ENCODE measurements at places on chromosomes 1 and 21.

GRCh38 chr1:20224546-20224945 is 38.2 kb upstream of the PLA2G2C start:
- no peak for DNase-seq

DNA sequence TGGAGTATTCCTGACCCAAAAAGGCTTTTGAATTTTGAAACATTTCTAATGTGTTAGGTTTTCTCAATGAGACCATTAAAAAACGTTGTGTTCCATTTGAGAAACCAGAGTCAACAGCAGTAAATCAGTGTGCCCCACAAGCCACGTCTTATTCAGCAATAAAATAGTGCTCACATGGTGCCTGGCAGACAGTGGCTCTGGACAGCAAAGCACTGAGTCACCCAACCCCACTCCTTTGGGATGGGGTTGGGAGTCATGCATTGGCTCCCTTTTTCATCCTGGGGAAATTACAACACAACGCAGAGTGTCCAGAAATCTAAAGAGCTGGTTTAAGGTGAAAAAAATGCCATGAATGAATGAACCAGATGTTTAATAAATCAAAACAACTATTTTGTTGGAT is 46.5 kb downstream of the KCNJ15 start:
- DNase-seq, result no peak

DNA sequence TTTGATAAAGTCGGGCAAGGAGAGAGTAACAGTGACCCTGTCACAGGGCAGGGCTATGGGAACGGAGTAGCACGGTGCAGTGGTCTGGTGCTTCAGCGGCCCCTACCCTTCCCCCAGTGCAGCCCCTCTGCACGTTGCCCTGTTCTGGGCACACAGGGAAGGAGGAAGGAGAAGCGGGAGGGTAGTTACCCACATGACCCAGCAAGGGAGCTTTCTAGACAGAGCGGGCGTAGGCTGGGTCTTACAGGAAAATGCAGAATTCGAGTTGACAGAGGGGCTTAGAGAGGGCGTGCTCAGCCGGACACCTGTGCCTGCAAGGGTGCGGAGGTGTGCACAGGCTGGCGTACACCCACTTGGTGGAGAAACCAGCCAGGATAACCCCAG is 341.2 kb downstream of the NPHP4 start:
- DNase-seq, result no peak

GRCh38 chr1:156795787-156796186 is 20.9 kb downstream of the SH2D2A start:
- DNase-seq, result no peak

DNA sequence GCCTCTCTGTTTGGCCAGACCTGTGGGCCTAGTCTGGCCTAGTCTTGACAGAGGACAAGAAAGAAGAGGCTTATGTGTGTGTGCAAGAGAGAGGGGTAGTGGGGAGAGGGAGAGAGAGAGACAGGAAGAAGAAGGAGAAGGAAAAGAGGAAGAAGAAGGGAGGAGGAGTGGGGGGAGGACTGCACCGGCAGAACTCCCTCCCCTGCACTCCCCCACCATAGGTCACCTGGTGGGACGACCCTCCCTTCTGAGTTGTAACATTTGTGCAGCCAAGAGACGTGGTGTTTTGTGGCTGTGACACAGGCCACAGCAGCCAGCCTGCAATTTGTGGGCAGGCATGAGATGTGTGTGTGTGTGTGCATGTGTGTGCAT is 4.3 kb downstream of the INAVA start:
- no peak for DNase-seq

DNA sequence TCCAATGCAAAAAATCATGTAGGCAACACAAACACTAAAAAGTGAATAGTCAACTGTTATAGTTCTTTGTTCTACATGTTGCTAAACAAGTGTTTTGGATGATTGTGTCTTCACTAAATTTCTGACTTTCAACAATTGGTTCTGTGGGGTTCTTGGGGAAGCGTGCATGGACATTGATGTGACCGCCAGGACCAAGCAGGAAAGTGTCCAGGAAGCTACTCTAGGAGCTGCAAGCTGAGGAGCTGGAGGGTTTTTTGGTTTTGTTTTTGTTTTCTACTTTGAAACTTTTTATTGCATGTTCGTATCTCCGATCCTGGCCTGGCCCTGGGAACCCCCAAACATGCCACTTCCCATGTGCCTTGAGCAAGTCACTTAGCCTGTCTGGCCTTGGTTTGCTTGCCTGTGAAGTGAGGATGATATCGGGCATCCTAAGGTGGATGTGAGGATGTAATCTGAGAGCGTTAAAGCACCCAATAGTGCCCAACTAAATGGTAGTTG is 8.0 kb downstream of the TMPRSS3 start:
- no peak for DNase-seq

- peak; percentile 21 for DNase-seq
Observed at GRCh38 chr1:36913484-36914060, 120.7 kb downstream of the GRIK3 start.

GRCh38 chr1:210907251-210907805 is 226.6 kb downstream of the KCNH1 start:
- no peak for DNase-seq

- no peak for DNase-seq
Observed at GRCh38 chr1:236030534-236030933, 34.4 kb downstream of the NID1 start.

- no peak for DNase-seq
Observed at GRCh38 chr21:23963454-23963853, 1643.8 kb downstream of the MRPL39 start.

GRCh38 chr1:181105134-181106021 is 16.9 kb downstream of the IER5 start:
- peak; percentile 91 for DNase-seq

- no peak for DNase-seq
Observed at GRCh38 chr1:186628910-186629309, 51.3 kb downstream of the PTGS2 start.

DNA sequence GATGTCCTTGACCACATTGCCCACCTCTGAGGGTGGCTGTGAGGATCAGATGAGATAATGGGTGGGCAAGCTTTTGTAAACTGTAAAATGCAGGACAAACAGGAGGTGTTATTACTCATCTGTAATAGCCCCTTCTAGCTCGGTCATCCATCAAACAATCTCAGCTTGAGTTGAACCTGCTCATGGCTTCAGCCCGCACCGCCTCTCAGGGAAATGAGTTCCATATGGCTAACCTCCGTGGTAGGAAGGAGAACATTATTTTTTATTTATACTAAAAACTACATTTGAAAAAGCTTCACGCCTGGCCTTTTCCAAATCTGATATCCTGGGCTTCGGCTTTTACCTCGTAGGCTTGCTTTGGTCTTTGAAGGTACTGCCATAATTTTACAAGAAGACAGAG is 116.2 kb upstream of the USP24 start:
- no peak for DNase-seq

DNA sequence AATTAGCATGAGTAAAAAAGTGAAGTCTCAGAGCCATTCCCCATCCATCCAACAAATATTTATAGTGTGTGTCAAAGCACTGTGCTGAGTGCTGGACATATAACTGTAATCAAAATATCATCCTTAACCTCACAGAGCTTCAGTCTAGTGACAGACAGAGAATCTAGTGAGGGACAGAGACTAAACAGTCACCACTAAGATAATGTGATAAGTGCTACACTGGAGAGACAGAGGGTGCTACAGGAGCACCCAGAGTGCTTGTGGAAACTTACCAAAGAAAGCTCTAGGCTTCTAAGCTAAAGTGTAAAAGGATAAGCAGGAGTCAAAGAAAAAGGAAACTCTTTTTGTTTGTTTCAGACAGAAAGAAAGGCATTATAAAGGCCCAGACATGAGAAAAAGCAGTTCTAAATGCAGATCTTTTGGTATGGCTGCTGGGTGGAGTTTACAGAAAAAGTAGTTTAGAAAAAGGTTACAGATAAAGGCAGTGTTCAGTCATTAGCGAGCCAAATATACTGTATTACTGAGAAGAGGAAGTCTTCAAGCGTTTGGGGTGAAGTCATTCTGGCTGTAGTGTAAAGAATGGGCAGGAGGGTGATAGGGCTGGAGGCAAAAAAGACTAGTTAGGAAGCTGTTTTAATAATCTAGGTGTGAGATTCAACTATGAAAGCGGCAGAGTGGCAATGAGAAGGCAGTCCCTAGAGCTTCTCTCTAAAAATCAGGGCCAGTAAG is 83.8 kb downstream of the SCMH1 start:
- no peak for DNase-seq

- DNase-seq, result no peak
Observed at GRCh38 chr1:192709544-192709943, 73.6 kb downstream of the RGS13 start.

DNA sequence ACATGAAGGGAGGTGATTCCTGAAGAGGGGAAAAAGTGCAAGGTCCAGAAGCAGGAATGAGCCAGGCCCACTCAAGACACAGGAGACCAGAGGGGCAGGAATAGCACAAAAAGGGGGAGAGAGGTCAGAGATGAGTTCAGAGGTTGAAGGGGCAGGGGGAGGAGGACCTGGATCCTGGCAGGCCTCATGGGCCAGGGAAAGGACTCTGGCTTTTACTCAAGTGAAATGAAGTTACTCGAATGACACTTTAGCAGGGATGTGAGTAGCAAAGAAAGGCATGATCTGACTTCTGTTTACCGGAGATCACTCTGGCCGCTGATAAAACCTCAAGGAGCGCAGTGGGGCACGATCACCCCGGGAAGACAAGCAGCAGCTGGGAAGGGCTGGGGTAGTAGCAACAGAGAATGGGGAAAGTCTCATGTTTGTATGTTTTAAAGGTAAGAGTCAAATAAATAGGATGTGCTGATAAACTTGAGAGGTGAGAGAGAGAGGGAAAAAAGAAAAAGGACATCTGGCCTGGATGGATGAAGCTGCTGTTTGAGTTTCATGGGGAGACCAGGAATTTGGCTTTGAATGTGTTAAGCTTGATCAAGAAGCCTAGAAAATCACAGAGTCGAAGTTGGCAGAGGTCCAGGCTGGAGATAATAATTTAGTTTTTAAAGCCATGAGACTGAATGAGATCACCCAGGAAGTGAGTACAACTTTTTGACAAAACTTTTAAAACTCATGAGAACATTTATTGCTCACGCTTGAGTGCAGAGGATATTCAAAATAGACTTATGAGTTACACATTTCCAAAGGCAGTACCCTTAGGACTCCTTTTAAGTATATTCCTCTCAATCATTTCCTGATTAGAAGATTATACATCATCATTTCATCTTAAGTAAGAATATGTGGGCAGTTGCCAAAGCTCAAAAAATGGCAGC is 156.0 kb downstream of the RERE start:
- DNase-seq, result no peak

Measured in NCI-H526 (cell line).